Right renal pelvis (tissue), 4 donors: ENCODE measurements at places on chromosomes 3 and 15. TPM values are rescaled to one million over a fixed set of nuclear protein-coding genes. Genes with fewer than 3 reads are reported as not detected.

DNA sequence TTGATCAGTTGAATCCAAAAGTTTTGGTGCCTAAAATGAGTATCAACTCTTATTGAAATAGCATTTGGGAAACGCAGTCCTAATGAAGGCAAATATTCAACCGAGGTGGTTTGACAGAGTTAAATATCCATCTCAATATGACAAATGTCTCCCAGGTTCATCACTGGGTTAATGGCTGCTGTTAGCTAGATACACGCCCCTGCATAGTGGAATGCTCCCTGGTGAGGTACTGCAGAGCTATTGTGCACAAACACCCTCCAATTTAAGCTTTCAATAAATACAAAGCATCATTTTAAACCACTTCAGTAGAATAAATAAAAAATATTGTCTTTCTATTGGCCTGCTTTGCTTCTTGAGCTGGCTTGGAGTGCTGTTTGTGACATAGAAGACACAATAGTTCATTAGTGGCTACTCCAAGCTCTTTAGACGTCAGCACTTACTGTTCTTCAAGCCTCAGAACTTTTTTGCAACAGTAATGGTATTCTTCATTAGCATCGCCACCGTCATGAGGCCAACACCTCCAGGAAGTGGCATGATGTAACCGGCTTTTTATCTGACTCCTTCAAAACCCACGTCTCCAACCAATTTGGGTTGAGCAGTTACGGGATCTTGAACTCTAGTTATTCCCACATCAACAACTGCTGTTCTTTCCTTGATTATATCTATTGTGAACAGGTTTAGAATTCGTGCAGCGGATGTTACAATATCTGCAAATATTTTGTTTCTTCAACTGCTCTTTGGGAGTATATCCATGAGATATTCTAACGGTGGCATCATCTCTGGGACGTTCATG, 1159.6 kb upstream of the EPHA6 start:
- no peak for DNase-seq

DNA sequence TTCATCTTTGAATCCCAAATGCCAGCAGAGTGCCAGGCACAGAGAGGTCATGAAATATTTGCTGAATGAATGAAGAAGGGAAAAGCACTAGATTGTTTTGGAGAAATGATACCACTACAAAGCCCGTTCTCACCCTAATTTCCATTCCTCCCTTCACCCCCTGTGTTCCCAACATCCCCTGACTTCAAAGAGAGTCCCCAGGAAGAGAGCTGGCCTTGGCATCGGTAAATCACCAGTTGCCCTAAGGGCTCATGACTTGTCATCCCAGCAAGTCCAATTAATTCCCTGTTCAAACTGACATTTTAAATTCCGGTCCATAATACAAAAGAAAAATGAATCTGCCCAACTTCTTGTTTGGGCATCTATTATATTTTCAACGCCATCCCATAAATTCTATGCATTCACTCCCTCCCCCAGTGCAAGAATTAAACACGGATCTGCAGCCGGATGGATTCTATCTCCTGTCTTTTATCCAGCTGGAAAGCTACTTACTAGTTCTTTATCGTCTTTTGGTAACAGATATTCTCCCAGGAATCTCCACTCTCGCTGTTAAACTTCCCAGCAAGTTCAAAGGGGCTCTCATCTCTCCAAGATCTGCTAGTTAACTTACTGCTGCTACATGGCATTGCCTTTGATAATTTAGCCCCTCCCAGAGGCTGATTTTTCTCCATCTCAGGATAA, 63.9 kb upstream of the TSC22D2 start:
- no peak for DNase-seq

DNA sequence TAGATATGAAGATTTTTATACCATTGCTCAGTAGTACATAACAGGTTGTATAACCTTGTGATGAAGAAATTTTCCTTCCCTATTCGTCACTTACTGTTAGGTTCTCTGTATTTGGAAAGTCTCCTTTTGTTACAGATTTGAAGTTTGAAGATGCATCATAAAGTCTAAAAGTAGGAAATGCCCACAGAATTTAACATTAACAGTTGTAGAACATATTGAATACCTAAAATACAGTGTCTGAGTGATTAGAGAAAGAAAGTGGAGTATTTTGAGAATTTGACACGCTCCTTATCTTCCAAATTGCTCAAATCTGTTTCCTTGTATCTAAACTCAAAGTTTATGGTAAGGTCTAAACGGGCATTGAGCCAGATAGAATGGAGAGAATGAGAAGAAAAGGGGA, 111.3 kb downstream of the MBNL1 start:
- no peak for DNase-seq

GRCh38 chr15:60932051-60932915, 296.8 kb downstream of the RORA start:
- DNase-seq, result no peak

NPAP1 gene
- polyA plus RNA-seq, result 0.27 TPM
